ENCODE measurements at places on chromosomes 4 and X.
A peak's percentile ranks its signal among the peaks of the same experiment; 100 is the strongest.

DNA sequence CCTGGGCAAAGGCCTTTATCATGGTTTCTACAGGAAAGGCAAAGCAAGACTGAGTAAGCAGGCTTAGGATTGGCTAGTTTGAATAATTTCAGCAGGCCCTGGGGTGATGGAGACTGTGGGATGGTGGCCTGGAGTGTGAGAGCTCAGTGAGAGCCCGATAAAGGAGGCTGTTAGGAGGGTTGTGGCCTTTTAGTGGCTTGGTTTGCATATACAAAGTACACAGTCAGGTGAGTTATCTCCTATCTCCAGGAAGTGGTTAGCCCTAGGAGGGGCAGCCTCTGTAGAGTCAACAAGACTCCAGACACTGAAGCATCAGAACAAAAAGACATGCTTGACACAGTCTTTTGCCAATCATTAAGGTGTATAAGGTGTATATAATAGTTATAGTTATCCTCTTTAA, 157.2 kb downstream of the CFAP299 start:
- peak; percentile 17 for DNase-seq

GRCh38 chr4:36282503-36283030, 1.2 kb downstream of the DTHD1 start:
- no peak for DNase-seq

GRCh38 chrX:140524556-140524955, 19.7 kb upstream of the SOX3 start:
- no peak for DNase-seq

GRCh38 chrX:97672608-97673007, 788.9 kb downstream of the RPA4 start:
- DNase-seq = no peak

- no peak for DNase-seq
Measured at GRCh38 chr4:108662629-108663028, 12.2 kb downstream of the OSTC start.

- no peak for DNase-seq
Measured at GRCh38 chrX:105609530-105609929, 212.8 kb upstream of the NRK start.
